Vagina (tissue), 2 donors: ENCODE measurements at places on chromosomes 4 and X. TPM values are rescaled to one million over a fixed set of nuclear protein-coding genes. Genes with fewer than 3 reads are reported as not detected.

DNA sequence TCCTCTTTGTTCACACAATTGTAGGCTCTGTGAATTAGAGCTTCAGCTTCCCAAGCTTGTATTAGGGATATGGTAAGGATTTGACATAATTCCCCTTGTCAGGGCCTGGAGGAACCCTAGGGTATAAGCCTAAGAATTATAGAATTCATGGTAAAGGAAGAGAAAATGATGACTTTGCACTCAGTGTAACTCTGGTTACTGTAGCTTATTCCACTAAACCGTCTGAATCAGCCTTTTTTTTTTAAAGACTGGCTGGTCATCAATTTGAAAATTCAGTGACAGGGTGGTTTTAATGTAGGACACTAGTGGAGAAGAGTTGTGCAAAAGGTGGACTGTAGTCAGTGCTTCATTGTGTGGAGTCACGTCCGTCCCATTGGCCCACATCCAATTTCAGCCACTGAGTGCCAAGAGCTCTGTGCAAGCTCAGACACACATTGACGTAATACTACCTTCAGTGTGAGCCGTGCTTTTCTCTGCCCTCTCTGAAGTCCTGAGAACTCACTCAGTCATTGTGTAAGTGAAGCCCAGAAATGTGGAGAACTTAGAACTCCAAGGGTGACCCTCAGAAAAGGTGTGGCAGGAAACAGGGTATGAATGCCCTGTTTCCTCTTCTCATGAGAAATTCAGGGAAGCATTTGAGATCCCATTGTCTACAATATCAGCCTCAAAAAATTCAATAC, 449.8 kb downstream of the C4orf33 start:
- DNase-seq = no peak

DNA sequence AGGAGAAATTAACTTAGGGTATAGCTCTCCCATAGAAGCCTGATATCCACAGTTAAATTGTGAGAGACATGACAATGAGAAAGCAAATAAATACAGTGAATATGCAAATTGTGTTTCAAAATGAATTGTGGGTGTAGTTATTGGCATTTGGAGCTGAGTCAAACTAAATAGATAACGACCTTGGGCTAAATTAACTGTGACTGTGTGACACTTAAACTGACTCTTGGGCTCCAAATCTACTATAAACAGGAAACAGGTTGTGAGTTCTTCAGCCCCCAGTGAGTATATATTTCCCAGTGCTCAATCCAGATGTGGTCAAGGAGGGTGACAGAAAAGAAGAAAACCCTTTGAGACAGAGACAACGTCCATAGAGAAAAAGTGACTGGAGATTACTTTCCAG, 11.3 kb upstream of the MAGEA10 start:
- no peak for DNase-seq

GRCh38 chr4:154049457-154050181, 260.7 kb upstream of the SFRP2 start:
- no peak for DNase-seq

- DNase-seq = no peak
Observed at GRCh38 chrX:110743679-110744340, 51.8 kb downstream of the CHRDL1 start.

AWAT2 gene
- not detected for total RNA-seq

POU4F2 gene
- total RNA-seq = not detected

AVPR2 gene
- 4.9 TPM for total RNA-seq

DNA sequence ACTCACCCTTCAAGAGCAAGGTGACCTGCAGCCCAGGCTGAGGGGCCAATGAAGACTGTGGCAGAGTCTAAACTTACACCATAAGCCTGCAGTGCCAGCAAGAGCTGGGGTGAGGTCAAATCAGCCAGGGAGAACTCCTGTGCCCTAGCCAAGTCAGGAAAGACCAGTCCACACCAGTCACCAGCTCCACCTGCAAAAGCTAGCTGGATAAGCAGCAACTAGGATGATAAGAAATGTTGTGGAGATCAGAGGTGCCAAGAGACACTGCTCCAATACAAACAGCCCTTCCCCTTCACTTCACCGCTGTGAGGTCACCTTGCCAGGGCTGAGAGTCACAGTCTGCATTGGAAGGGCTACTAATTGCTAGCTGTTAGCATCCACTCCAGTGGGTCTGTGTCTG, 31.3 kb downstream of the NIPAL1 start:
- no peak for DNase-seq

GRCh38 chrX:22109442-22109841, 77.3 kb downstream of the PHEX start:
- no peak for DNase-seq

FREM3 gene
- total RNA-seq = not detected

DNA sequence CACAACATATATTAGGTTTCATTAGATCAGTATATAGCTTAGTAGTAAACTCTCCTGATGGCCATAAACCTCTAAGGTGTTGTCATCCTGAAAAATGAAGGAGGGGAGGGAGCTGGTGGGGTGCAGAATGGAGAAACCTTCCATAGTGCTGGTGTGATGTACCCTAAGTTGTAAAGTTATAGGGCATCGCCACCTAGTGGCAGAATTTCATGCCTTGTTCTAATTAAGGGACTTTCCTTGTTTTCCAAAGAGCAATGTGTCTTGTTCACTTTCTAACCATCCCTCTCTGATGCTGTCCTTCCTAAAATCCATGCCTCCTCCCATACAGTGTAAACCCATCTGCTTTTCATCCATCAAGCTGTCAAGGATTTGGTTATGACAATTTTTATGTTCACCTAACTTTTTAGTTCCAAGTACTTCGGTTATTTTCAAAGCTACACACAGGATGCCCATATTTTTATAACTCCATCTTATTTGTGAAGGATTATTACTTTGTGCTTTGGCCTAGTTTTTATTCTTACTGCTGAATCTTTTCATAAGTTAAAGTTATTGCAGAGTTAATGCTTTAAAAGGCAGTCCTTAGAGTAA, 4.5 kb downstream of the NBDY start:
- no peak for DNase-seq

- DNase-seq = no peak
Observed at GRCh38 chrX:101483705-101484104, 1.6 kb upstream of the ARMCX4 start.

- no peak for DNase-seq
Observed at GRCh38 chrX:47515941-47516665, 33.1 kb upstream of the ZNF41 start.

- no peak for DNase-seq
Observed at GRCh38 chrX:4851534-4851933, 1138.1 kb upstream of the PRKX start.

- DNase-seq = no peak
Observed at GRCh38 chr4:184851200-184851541, 25.4 kb upstream of the ACSL1 start.

NAT8L gene
- total RNA-seq = 1.7 TPM

PAK3 gene
- total RNA-seq = 2.9 TPM

DNA sequence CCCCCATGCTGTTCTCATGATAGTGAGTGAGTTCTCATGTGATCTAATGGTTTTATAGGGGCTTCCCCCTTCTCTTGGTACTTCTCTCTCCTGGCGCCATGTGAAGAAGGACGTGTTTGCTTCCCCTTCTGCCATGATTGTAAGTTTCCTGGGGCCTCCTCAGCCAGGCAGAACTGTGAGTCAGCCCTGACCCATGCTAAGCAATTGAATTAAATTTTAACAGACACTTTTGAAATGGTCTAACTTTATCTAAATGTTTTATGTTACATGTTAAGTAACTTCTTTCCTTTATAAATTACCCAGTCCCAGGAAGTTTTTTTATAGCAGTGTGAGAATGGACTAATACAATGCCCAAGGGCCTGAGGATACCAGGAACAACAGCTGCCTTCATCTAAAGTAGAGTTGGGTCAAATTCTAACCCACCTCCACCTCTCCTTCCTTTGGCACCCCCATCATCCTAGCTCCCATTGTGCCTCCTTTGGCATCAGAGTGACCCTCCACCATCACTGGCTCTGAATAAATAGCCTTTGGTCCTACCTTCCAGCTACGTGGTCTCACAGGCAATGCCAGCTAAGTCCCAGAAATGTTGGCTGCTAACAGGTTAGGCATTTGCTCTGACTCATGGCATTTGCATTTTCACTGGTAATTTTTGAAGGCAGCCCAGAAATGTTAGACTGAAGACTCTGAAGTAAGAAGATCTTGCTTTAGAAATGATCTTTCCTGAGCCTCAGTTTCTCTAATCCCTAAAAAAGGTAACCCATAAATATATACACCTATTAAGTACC, 182.1 kb downstream of the MOSPD2 start:
- DNase-seq = no peak

- DNase-seq = no peak
Observed at GRCh38 chrX:45527834-45528233, 327.2 kb upstream of the DIPK2B start.

DNA sequence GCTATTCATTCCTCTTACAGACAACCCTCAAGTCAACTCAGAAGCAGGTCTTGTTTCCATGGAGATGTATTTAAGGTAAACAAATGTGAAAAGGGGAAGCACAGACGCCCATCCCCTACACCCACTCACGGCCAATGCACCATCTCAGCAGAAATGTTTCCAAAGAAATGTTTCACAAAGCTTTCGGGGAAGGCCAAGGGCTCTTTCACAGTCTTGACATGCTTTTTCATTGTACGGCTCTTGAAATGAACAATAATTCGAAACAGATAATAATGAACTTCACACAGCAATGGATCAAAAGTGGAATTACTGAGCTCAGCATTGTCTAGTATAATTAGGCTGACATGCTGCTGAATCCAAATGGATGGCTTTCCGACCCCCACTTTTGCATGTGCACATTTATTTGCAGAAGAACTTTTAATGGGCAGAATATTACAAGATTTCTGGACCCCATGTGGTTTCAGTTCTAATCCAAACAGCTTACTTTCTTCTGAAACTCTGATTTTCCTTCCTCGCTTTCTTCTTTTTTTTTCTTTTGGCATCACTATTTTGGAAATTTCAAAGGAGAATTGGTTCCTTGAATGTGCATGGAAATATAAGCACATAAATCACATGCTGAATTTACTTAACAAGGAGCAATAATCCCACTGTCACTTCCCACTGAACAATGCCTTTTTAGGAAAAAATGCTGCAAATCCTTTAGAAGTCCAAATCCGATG, 160.9 kb downstream of the SMIM20 start:
- no peak for DNase-seq

GRCh38 chrX:129698150-129698549, 40.6 kb upstream of the XPNPEP2 start:
- no peak for DNase-seq

DNA sequence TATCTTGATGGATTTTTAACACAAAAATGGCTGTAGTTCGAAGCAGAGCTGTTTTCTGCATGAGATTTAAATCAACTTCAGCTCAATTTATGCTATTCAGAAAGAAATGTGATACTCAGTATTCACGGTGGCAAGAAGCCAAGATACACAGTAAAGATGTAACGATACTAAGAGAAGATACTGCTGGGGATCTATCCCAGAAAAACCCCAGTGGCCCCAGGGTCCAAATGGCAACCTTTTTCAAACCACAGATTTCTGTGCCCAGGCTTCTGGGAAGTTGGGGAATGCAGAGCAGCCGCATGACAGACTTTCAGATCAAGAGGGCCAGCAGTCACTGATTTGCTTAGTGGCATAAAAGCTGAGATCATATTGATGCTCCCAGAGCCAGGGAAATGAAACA, 353.9 kb downstream of the AFF2 start:
- no peak for DNase-seq

GRCh38 chr4:24166501-24166900, 276.7 kb upstream of the PPARGC1A start:
- DNase-seq = no peak

DNA sequence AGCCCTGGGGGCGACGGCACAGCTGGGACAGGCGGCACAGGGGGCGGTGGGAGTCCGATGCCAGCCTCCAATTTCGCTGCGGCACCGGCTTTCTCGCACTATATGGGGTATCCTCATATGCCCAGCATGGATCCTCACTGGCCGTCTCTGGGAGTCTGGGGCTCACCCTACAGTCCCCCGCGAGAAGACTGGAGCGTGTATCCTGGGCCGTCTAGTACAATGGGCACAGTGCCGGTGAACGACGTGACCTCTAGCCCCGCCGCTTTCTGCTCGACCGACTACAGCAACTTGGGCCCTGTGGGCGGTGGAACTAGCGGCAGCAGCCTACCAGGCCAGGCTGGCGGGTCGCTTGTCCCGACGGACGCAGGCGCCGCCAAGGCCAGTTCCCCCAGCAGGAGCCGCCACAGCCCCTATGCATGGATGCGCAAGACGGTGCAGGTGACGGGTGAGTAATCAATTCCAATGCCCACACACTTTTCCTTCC, 500 bp downstream of the CDX4 start:
- no peak for DNase-seq

DNA sequence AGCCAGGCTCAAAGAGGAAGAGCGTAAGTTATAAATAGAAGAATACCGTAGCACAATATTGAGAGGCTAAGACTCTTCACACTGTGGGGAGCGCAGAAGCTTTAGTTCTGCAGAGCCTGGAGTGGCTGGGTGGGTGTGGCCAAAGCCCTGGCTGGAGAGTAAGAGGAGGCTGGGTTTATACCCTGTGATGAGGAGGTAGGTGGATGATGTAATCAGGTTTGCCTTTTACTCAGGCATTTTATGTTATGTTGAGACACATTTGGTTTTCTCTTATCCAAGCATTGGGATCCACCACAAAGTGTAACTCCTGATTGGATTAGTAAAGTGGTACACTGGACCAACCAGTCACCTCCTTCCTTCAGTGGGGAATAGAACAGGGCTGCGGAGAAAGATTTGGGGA, 13.9 kb downstream of the CDS1 start:
- DNase-seq = no peak

DNA sequence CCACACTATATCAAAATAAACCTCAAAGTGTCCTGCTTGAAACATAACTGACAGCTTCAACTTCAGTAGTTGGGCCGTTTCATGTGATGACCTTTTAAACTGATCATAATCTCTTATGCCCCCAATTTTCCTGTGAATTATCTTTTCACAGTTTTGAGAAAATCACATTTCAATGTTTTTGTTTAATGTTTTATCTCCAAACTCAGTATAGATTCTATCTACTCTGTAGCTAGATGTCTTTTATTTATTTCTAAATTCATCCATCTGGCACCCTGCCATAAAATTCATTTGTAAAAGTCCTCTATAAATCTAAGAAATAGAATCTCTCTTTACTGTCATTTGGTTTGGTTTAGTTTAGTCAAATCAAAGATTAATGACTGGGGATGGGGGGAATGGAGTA, 557.3 kb downstream of the ANKRD50 start:
- DNase-seq = no peak

- DNase-seq = no peak
Observed at GRCh38 chrX:132737743-132738142, 220.7 kb downstream of the HS6ST2 start.

- no peak for DNase-seq
Observed at GRCh38 chr4:86498863-86499166, 95.3 kb upstream of the PTPN13 start.

DNA sequence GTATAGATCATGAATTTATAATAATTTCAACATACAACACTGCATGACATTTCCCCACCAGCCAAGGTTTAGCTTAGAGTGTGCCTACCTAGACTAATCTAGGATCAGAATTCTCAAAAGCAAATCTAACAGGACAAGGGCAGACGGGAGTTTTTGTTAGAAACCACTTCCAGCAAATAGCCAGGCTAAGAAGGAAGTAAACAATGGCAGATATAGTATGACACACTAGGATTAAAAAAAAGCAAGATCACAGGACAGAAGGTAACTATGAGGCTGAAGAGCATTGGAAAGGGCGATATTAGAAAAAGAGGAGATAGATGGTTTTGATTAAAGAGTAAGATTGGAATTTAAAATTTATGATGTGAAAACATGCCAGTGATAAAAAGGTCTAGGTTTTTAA, 124.8 kb downstream of the LRBA start:
- no peak for DNase-seq

SSX2B gene
- not detected for total RNA-seq
